ENCODE measurements at places on chromosomes 1 and 21. TPM values are rescaled to one million over a fixed set of nuclear protein-coding genes. Genes with fewer than 3 reads are reported as not detected.

GRCh38 chr1:220529521-220530020 lies 1.6 kb downstream of the MARK1 start:
- no peak for DNase-seq

- DNase-seq: no peak
Observed at GRCh38 chr1:235277709-235278108, 50.3 kb downstream of the ARID4B start.

The PCAT6 gene
- 1.0 TPM for total RNA-seq

The SPRR1A gene
- not detected for total RNA-seq

DNA sequence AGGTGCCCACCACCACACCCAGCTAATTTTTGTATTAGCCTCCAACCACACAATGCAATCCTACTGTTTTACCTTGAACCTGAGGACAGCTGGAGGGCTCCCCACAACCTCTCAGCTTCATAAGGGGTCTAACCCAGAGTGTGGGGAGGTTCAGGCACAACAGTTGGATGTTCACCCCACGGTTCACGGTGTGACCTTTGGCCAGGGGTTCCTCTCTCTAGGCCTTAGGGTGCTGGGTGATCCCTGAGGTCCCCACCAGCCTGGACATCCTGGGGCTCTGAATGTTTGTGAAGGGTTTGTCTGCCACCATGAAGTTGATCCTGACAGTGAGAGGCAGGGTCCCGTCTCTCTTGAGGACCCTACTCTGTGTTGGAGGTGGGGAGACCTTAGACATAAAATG lies 3.9 kb downstream of the ACOT11 start:
- no peak for DNase-seq

DNA sequence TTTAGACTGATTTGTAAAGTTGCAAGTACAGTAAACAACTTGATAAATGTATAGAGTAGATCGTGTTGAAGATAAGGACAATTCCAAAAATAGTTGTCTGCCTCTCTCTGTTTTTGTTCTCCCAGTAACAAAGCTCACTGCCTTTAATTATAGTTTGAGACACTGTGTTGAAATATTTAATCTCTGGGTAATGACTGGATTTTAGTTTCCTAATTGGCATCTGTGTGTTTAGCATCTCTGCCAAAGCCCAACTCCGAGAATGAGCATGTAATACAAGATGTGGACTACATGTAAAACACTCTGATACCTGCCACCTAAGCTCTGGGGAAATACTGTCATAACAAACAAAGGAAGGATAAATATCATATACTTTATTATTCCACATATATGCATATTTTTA lies 27.7 kb upstream of the SDE2 start:
- DNase-seq: no peak

DNA sequence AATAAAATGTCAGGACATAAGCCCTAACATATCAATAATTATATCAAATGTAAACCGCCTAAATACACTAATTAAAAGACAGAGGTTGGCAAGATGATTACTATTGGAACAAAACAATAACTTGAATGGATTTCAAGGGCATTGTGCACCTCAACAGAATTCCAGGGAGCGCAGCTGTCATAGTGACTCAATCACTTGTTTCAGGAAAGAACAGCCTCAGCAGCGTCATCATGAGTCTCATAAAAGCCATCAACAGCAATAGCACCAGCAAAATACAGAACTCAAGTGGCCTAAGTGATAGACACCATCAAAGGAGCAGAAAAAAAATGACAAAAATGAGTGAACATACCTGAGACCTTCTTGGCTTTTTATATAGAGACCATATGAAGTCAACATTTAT lies 632.7 kb upstream of the NR5A2 start:
- no peak for DNase-seq

The OPN3 gene
- 3.6 TPM for total RNA-seq

The PDE9A gene
- total RNA-seq: 14.7 TPM

The PARP1 gene
- 173 TPM for total RNA-seq

GRCh38 chr1:201710632-201711597 lies 118.0 kb upstream of the IPO9 start:
- DNase-seq: no peak

DNA sequence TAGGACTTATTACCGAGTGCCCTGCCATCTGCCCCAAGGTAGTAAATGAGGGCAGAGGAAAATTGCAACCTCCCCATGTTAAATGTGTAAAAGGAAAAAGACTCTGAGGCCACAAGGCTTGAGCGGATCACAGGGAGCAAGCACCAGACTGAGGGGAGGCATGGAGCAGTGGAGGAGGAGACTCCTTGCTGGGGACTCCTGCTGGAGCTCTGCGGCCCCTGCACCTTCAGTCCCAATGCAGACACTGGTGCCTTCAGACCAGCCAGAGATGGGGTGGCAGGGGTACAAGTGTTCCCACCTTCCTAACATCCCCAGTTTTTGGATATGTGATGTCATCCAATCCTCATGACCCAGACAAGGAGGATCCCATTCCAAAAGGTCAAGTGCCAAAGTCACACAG lies 128.4 kb upstream of the NGF start:
- no peak for DNase-seq

DNA sequence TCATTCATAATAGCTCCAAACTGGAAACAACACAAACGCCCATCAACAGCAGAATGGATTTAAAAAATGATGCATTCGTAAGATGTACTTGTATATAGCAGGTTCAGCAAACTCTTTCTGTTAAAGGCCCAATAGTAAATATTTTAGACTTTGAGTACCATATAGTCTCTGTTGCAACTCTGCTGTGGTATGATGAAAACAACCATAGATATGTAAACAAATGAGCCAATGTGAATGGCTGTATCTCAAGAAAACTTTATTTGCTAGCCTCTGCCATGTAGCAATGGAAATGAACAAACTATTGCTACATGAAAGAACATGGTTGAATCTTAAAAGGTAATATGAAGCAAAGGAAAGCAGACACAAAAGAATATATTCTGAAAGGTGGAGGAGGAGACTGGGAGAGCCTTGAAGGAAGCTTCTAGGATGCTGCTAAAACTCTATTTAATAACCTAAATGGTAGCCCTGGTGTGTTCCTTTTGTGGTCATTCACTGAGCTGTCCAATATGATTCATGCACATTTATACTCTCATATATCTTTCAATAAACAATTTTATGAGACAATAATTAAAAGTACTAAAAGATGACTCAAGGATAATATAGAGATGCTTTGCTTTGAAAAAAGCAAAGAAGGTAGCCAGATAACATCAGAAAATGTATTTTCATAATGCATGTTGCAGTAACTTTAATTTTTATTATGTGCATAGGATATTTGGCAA lies 29.1 kb upstream of the FMO3 start:
- DNase-seq: no peak

GRCh38 chr1:173276922-173277800 lies 70.0 kb upstream of the TNFSF4 start:
- no peak for DNase-seq

The FLG2 gene
- total RNA-seq: not detected

DNA sequence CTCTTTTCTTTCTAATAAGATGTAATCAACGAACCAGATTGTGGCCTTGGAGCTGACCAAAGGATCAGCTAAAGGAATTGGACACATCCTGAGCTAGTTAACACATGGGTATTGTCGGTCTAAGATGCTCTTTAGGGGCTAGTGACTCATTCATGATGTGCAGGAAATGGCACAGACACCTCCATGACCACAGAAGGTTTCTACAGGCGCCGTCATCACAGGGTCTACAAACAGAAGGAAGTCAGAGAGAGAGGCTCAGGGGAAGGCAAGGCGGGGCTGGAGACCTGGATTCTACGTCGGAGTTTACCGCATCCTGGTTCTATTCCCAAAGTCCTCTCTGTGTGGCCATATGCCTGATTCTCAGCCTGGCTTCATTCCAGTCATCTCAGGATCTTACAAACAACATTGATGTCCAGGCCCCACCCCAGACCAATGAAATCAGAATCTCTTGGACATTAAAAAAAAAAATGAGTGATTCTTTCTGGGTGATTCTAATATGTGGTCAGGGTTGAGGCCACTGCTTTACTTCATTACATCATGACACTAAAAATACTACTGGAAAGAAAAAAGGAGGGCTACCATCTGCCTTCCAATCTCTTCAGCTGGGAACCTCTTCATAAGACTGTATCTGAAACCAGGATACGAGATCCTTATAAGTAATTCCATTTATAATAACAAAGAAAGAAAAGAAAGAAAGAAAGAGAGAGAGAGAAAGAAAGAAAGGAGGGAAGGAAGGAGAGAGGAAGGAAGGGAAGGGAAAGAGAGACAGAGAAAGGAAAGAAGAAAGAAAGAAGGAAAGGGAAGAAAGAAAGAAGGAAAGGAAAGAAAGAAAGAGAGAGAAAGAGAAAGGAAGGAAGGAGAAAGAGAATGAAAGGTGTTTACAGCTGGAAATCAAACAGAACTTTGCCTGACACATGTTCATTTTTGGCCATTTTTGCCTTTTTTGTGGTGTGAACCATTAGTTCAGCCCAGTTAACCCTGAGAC lies 11.6 kb upstream of the KCNJ15 start:
- peak; percentile 11 for DNase-seq

DNA sequence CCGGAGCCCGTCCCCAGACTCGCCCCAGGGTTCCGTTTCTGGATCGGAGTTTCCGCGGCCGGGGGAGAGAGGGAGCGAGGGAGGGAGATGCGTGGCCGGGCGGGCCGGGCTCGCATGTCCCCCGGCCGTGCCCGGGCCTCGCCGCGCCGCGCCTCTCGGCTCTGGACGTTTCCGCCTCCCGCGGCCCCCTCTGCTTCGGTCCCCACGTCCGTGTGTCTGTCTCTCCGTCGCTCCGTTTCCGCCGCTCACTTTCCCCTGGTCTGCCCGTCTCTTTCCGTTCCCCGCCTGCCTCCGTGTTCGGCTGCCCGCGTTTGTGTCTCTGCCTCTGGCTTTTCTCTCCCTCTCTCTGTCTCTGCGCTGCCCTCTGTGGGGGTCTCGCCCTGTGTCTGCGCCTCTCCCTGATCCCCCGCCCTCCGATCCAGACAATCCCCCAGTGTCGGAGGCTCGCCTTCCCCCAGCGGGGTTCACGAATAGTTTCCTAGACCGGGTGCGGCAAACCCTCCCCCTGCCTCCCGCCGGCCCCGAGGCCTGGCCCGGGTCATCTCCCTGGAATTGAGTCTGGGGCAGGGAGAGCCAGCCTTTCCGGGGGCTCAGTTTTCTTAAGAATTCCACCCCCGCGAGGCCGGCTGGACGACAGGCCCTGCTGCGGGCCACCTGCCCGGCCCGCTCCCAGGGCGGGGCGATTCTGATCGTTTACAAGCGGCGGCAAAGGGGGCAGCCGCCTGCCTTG lies 735 bp downstream of the NBL1 start:
- DNase-seq: peak; percentile 49

The MTARC1 gene
- total RNA-seq: 14.5 TPM

DNA sequence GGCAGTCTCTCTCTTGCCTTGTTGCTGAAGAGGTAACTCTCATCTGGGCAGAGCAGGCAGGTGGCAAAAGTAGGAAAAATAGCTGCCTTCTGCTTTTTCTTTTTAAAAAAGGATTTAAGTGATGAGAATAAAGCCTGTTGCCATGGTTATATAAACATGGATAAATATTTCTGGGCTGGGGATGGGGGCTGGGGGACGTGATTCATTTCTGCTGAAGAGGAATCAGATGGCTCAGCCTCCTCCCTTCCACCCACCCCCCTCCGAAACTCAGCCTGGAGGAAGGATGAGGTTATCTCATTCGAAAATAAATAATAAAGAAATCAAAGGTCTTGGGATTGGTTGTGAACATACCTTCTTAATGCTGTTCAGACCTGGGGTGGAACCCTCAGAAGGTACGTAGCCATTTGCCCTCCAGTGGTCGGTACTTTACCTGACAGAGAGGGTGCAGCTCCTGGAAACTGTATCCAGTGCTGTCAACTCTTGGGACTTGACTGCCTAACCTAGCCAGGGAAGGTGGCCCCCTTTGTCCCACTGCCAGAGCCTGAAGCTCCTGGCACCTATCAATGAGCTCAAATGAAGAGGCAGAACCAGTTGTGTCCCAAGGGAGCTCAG lies 3.8 kb upstream of the INKA2 start:
- DNase-seq: no peak

The S100A3 gene
- total RNA-seq: not detected

- no peak for DNase-seq
Observed at GRCh38 chr1:212698467-212699103, 1.1 kb downstream of the BATF3 start.

The UAP1 gene
- total RNA-seq: 18.5 TPM

DNA sequence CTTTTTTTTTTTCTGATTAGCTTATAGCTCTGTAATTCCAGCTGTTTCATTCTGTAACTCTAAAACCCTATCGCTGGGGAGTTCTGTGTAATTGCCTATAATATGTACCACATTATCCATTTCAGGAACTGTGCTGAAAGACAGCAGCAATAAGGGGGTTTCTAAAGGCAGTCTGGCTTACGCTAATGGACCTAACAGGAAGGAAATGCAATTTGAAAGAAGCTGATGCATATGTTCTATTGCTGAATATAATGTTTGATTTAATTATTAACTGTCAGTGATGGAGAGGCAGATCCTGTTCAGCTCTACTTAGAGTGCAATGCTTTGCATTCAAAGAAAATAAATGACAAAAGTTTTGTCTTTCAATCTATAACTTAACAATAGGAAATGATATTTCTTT lies 209.4 kb upstream of the SNX7 start:
- DNase-seq: no peak

GRCh38 chr21:43302769-43303168 lies 124.2 kb downstream of the SIK1 start:
- no peak for DNase-seq
